ENCODE measurements at places on chromosomes 12 and 14.

DNA sequence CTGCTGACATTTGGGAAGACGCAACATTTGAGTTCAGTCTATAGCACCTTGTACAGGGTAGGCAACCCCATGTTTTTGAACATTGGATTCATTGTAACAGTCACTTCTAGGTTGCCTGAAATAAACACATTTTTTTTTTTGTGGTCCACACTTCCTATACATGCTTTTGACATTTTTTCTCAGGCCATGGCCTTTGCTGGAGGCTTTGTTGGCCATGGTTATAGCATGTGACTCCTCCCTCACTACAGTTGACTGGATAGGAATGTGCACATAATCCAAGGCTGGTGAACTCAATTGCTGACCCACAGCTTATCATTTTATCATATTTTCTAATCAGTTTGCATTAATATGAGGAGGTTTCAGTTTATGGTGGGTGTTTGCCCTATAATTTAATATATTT, 60.6 kb downstream of the TMEM117 start:
- DNase-seq = no peak

DNA sequence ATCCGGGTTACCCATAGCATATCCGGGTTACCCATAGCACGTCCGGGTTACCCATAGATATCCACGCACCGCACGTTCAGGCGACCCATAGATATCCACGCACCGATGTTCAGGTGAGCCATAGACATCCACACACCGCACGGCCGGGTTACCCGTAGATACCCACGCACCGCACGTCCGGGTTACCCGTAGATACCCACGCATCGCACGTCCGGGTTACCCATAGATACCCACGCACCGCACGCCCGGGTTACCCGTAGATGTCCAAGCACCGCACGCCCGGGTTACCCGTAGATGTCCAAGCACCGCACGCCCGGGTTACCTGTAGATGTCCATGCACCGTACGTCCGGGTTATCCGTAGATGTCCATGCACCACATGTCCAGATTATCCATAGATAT, 60.3 kb upstream of the SYT1 start:
- DNase-seq = no peak

- no peak for DNase-seq
These were observed 469.8 kb upstream of the SEL1L start for GRCh38 chr14:82003426-82003825.

DNA sequence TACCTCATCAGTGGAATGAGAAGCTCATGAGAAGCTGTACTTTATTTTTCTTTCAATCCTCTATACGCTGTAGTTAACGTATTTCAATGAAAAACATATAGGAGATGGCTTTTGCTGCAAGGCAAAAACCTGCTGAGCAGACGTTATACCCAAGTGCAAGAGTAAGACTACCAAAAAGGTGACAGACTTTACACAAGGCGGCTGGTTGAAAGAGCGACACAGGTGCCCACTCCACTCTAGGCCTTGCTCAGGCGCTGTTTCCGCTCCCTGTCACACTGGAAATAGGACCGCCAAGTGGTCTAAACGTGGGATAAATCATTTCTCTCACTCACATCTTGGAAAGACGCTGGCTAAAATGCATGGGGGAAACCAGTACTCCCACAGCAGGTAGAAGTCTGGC, 54.5 kb downstream of the PPP2R5C start:
- no peak for DNase-seq

DNA sequence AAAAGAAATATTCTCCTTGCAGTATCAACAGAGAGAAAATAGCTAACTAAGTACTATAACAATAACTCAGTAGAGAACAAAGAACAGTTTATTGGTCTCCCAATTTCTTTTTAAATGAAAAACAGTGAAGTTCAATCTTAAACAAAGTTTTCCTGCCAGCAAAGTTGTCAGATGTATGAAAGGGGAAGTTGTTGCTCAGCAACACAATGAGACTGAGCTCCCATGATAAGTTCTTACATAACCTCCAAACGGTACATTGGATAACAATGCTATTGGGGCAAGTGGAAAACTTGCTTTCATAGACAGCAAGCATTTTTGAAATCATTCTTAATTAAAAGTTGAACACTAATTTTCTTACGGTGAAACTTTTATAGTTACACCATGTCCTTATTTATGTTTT, 94.9 kb downstream of the ALG10B start:
- no peak for DNase-seq

GRCh38 chr14:34851395-34851794, 23.8 kb downstream of the BAZ1A start:
- no peak for DNase-seq

DNA sequence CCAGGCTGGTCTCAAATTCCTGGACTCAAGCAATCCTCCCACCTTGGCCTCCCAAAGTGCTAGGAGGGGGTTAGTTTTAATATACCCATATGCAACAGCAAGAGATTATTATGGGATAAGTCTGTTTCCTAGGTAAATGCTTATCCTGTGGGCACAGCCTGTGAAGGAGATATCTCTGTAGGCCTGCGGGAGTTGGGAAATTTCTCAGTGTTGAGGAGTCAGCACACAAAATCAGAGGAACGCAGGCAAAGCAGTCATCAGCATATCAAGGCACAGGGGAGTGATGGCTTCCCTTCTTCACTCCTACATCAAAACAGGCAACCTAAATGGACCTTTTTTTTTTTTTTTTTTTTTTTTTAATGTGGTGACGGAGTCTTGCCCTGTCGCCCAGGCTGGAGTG, 20.9 kb upstream of the TMED10 start:
- DNase-seq = no peak
